ENCODE measurements at places on chromosomes 7 and 10.

- no peak for DNase-seq
Measured at GRCh38 chr10:71660313-71660712, 59.3 kb downstream of the C10orf105 start.

- DNase-seq, result no peak
Measured at GRCh38 chr7:139753081-139753692, 24.6 kb downstream of the HIPK2 start.

DNA sequence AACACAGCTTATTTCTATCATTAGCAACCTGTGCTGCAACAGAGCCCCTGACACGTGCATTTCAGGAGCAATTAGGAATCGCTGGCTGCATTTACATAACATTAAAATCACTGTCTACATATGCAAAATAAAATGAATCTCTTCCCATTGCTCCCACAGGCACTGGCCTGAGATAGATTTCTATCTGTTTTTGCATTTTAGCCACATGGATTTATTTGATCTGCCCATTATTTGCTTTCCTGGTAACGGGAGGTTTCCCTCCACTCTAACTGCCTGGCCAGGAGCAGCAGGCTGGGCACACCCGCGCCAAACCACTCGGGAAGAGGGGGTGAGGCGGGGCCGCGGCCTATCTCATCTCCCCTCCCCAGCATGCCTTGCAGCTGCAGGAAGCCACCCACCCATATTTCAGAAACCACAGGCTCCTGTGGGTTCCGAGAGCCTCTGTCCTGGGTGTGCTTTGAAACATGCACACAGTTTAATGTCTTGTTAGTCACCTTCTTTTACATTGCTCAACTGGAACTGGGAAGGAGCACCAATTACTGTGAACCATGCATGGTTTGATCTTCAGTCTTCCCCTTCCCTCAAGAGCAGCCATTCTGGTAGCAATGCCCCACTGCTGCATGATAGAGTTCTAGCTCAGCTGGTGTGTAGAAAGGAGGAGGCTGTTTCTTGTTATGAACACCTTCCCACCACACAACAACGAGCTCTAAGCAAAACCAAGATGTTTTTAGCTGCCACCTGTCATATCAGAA, 37.7 kb upstream of the IKZF1 start:
- DNase-seq, result no peak

DNA sequence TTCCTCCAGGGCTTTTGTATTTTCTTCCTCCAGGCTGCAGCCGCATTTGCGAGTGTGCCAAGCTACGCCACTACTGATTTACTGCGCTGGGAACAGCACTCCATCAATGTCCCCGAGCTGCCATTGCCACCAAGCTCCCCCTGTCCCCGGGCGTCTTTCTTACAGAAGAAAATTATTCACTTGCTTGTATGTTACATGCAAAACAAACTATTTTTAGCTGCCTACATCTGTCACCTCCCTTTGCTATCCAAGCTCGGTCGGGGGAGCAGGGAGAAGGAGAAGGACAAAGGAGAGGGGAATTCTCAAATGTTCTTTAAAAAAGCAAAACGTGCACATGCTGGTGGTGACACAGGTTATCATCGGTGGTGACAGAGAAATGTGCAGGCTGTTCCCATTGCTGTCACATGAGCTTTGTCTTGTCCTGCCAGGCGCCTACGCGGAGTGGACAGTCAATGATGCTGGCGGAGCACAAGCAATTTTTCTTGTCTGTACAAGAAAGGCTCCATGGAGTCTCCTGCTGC, 93.1 kb downstream of the ADARB2 start:
- DNase-seq, result no peak

GRCh38 chr10:86443069-86443468, 76.5 kb upstream of the GRID1 start:
- DNase-seq, result peak; percentile 69

DNA sequence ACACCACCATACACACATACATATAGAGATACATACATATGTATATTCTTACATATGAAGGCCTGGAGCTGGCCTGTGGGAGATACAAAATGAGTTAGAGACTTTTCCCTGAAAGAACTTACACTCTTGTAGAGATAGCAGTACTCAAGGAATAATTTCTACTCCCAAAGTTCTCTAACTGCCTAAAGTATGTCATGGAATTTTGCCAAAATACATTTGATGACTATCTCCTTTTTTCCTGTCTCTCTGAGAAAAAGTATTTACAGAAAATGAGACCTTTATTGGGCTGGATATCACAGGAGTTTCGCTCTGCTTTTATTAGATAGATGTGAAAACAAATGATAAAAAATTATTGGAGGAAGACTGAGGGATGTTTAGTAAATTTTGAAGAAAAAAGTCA, 220.1 kb downstream of the POU6F2 start:
- DNase-seq, result no peak

DNA sequence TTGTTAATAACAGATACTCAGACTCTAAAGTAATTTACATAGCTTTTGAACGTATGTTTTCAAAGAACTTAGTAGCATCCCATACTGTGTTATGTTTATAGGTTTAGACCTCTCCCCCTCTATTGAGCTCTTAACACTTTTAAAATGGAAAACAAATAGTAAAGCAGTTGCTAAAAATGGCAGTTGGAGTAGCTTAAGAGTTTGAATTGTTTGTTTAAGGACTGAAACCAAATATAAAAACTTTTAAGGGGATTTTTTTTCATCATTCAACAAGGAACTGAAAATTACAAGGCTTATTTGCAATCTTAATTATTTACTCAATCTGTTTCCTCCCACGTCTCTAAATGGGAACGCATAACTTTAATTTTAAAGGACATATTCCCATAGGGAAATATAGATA, 1.6 kb upstream of the SPAG6 start:
- no peak for DNase-seq
